ENCODE measurements at places on chromosomes 12 and 14. TPM values are rescaled to one million over a fixed set of nuclear protein-coding genes. Genes with fewer than 3 reads are reported as not detected.
A peak's percentile ranks its signal among the peaks of the same experiment; 100 is the strongest.

- H3K4me3 ChIP-seq: no peak overlapping the region
- DNase-seq: no peak
- no peaks in the 10 kb centered on the region for H3K36me3 ChIP-seq
Observed at GRCh38 chr12:77845831-77846230, 15.1 kb downstream of the NAV3 start.

DNA sequence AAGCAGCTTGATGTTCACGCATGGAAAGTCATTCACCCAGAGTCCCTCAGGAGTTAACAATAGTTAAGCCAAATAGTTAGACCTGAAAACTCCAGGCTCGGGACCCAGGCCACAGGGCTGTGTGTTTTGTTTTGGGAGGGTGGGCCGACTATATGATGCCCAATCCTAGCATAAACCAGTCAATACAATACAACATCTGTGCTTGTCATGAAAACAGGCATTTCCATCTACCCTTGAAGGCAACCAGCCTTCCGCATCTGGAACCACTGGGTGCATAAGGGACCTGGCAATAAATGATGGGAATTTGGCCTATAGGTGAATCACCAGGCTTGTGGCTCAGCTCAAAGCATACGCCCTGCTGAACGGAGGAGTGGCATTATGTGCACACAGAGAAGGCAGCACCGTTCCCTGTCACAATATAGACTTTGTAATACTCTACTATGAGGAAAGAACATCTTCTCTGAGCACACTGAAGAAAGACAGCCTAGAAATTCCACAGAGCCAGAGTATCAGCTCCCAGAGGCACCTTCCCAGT, 91.0 kb upstream of the FOXN3 start:
- H3K27me3 ChIP-seq: no peaks in the 10 kb centered on the region
- H3K27ac ChIP-seq: peak overlapping the region; percentile 71
- H3K4me3 ChIP-seq: peak overlapping the region; percentile 22
- DNase-seq: no peak
- H3K4me1 ChIP-seq: peaks cover 82% of the 10 kb centered on the region

- H3K27me3 ChIP-seq: no peaks in the 10 kb centered on the region
- no peaks in the 10 kb centered on the region for H3K4me1 ChIP-seq
- H3K36me3 ChIP-seq: no peaks in the 10 kb centered on the region
- H3K27ac ChIP-seq: no peak overlapping the region
- no peak for DNase-seq
- no peak overlapping the region for H3K4me3 ChIP-seq
Observed at GRCh38 chr12:122850695-122851350, 15.6 kb downstream of the HIP1R start.

- no peak overlapping the region for H3K4me3 ChIP-seq
- no peaks in the 10 kb centered on the region for H3K36me3 ChIP-seq
- no peaks in the 10 kb centered on the region for H3K4me1 ChIP-seq
- no peaks in the 10 kb centered on the region for H3K27me3 ChIP-seq
Observed at GRCh38 chr14:100737526-100737925, 10.8 kb downstream of the DLK1 start.

DNA sequence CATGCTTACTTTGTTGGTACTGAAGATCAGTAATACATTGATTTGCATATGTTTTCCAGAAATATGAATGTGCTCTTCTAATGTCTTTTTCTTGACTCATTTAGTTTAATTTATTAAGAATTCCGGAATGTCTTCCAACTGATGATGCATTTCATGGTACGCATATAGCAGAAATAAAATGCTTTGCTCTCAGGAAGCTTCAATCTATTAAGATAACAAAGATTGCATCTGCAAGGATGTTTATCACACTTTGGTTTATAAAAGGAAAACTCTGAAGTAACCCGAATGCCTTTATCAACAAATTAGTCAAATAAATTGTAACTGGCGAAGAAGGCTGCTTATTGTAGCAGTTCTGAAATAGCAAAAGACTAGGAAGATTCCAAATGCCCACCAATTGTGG, 166.4 kb upstream of the LMNTD1 start:
- no peaks in the 10 kb centered on the region for H3K36me3 ChIP-seq
- no peak for DNase-seq
- H3K4me1 ChIP-seq: peaks cover 6% of the 10 kb centered on the region
- no peaks in the 10 kb centered on the region for H3K27me3 ChIP-seq

Gene KLHL33
- total RNA-seq: 0.28 TPM

Gene CEP170B
- 6.1 TPM for total RNA-seq

Gene GRIP1
- 0.44 TPM for total RNA-seq

Gene AQP2
- total RNA-seq: not detected

Measured in activated T-cell treated with anti-CD3 and anti-CD28 coated beads, Interleukin-2, amount 50 U/mL, for 72 hours (primary cell).